ENCODE measurements at places on chromosomes 6 and 20.

- no peak for DNase-seq
These were observed 24.5 kb upstream of the HLA-A start for GRCh38 chr6:29917857-29918256.

DNA sequence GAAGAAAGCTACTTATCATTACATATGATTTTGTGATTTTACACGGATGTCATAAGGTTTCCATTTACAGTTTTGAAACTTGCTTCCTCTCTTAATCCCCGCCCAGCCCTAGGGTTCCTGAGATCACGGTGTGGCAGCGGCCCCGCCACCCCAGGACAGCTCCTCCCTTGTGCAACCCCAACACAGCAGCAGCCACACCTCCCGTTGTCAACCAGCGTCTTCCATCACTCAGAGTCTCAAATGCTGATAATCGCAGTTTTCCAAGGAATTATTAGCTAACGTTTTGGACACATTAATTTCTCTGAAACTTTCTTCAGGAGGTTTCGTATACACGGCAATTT lies 204.8 kb downstream of the THBS2 start:
- no peak for DNase-seq

DNA sequence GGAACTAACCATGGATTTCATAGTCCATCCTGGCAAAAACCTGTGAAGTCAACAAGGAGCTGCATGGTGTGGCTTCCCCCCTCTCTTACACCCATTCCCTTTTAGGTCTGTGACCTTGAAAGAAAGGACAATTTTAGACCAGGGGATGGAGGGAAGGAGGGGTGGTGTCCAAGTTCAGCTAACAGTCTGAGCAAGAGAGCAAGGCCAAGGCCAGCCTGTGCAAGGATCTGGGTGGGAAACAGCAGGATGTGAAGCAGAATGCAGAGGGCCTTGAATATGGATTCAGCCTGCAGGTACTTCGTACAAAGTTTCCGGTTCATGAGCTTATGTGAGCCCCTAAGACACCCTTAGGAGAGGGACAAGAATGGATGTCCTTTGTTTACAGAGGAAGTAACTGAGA lies 293.0 kb downstream of the KIF16B start:
- DNase-seq = no peak

DNA sequence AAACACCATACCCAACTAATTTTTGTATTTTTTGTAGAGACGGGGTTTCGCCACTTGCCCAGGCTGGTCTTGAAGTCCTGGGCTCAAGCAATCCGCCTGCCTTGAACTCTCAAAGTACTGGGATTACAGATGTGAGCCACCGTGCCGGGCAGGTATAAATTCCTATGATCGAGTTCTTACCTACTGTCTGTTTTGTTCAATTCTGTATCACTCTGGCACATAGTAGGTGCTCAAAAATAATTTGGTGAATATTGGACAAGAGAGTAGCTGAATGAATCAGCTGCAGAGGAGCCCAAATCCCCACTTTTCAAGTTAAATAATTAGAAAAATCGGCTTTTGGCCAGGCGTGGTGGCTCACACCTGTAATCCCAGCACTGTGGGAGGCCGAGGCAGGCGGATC lies 13.7 kb upstream of the ZMYND8 start:
- no peak for DNase-seq

- DNase-seq = peak; percentile 46
These were observed 86.5 kb downstream of the LYRM4 start for GRCh38 chr6:5174244-5174643.

DNA sequence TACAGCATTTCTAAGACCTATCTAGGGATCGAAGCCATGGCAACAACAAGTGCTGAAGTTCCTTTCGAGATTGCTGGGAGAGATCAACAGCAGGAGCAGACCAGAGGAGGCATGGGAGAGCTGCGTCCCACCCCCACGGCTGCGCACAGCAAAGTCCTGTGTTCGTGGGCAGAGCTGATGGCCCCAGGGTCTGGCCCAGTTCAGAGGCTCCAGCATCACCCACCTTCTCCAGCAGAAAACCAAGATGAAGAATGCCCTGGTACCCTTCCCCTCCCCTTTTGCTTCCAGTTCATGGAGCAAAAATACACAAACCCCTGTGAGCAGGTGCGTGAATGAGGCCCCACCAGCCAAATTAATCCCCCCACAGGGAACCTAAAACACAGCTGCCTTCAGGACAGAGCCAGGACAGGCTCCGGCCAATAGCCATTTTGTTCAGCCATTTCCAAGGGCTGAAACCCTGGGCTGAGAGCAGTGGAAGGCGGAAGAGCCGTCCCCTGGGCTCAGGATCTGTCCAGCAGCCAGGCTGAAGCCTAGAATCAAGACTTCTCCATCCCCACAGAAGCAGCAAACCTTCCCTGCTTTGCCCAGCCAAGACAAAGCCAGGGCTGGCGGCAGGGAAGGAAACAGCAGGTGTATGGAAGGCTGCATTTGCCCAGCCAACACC lies 102.8 kb downstream of the PREX1 start:
- DNase-seq = no peak

DNA sequence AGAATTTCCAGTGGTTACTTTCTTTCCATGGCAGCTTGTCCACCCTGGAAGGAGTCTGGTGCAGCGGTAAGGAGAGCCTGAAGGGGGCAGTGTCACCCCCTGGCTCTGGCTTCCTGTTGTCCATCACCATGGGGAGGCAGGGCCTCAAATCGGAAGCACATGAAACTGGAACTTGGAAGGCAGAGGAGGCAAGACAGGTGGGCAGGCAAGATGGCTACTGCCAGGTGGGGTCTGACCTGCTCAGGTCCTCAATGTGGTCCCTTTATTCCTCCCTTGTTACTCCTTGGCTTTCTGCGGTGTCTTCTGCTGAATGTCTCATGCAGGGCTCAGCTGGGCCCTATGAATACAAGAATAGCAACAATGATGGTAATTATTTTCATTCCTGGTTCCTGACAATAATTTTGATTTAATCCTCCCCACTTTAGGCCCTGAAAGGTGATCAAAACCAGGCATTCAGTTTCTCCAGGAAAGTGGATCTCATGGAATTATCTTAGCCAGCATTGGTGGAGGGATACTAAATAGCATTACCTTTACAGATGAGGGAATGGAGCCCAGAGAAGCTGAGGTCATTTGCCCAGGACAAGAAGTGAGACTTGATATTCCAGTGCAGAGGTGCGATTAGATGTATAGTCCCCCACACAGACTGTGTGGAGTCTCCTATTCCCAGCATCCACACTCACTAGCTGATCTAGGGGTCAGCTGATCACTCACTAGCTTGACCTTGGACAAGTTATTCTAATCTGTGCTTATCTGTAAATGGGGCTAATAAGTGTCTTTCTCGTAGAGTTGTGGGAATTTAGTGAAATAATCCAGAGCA lies 17.6 kb upstream of the SNAI1 start:
- DNase-seq = no peak

DNA sequence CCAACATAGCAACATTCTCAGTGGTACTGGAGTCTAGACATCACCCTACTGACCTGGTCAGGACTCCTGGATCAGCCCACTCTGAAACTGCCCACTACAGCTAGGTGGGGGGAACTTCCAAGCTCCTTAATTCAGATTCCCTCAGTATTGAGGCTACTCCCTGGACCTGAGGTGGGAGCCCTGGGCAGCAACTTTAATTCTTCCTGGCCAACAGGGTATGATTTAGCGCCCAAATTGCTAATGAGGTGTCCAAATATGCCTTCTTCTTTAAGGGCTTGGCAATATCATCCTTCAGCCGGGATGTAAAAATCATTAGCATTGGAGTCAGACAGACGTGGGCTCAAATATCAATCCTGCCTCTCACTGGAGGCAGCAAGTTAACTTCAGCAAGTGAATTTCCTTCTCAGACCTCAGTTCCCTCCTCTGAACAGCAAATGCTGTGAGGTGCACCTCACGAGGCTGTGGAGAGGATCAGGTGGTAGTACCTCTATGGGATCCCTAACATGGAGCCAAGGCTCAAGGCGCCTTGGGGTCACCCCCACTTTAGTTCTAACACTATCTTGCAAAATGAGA lies 27.6 kb downstream of the NEDD9 start:
- DNase-seq = no peak

DNA sequence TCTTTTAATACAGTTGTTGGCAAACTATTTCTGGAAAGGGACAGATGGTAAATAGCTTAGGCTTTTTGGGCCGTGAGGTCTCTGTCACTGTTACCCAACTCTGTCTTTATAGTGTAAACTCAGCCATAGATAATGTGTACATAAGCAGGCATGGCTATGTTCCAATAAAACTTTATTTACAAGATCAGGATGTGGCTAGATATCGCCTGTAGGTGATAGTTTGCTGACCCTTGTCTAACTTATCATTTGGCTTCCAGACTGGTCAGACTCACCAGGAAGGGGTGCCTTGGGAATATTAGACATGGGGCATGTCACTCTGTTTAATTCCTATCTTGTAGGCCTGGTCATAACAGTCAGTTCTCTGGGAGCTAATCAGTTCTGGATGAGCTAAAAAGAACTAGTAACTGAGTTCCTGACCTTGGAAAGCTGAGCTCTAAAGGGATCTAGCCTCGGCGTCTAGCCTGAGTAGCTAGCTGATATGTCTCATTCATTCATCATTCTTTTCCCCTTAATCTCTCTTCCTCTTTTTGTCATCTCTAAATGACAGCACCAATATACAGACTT lies 163.6 kb downstream of the SLC16A10 start:
- no peak for DNase-seq

DNA sequence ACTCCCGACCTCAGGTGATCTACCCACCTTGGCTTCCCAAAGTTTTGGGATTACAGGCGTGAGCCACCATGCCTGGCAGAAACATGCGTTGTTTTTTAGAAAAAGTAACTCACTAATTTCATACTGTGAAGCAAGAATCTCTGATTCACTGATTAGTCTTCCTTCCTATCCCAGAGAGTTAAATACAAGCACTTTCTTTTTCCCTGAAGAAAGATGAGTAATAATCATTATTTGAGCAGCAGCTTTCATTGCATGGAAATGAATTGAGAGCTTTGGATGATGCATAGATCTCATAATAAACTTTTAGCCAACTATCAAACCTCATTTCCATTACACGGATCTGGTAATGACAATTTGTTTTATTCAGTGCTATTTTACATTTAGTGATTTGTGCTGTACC lies 892.5 kb upstream of the EYS start:
- no peak for DNase-seq

DNA sequence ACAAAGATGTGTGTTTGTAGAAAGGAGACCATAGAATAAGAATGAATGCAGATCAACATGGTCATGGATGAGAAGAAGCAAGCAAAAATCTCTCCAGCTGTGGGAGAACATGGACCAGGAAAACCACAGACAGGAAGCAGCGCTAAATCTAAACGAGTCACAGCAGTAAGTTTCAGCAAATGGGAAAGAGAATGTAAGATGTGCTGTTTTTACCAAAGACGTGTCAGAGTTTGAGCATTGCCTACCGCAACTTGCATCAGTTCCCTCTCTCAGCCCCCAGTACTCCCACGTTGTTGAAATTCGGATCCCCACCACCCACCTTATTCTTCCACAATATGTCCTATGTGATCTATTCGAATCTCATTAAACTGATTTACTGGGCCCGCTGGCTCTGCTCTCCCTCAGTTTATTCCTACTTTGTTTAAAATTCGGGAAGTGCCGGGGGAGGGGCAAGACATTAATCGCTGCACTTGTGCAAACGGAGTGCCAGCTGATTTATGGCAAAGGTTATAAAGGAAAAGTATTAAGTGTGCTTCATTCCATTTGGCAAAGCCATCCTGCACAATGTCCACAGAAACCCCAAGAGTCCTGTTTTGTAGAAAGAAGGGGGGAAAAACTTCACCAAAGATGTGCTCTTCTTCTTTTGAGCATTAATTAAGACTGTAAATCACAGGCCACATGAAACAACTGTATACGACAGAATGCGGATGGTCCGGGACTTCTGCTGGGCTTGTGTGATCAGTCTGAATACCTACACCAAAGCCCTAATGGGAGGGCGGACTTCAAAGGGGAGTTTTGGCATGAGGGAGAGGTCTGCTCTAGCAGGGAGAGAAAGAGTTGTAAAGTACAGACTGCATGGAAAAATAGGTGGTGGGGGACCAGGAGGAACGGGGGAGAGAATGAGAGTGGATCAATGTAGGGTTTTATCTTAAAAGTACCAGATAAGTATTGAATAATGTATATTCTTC lies 59.1 kb upstream of the PRDM1 start:
- peak; percentile 13 for DNase-seq

GRCh38 chr6:21352131-21352530 lies 241.4 kb upstream of the SOX4 start:
- no peak for DNase-seq
